ENCODE measurements at places on chromosomes 4 and X.

DNA sequence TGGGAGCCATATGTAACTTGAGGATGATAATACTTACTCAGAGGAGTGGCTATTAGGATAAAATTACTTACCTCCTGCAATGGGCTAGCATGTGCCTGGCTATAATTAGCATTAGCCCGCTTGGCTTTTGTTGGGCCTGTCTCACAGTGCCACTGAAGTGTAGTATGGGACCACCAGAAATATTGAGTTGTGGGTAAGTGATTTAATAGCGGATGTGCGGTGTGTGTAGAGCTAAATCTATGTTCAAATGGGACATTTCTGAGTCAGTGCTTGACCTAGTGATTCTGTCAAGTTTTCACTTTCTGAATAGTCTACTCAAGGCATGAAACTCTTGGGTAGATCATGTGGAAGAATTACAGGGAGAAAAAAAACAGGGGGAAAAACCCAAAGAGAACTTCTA, 3.5 kb upstream of the CLNK start:
- no peak for DNase-seq

GRCh38 chrX:97211070-97211469, 327.4 kb downstream of the RPA4 start:
- no peak for DNase-seq

- DNase-seq: no peak
These were observed 1367.1 kb downstream of the STIM2 start for GRCh38 chr4:28227764-28228163.

GRCh38 chrX:21816136-21816535, 23.3 kb upstream of the MBTPS2 start:
- no peak for DNase-seq

- DNase-seq: no peak
These were observed 1504.5 kb upstream of the PCDH10 start for GRCh38 chr4:131644619-131645018.

- no peak for DNase-seq
These were observed 33.9 kb upstream of the SLC7A11 start for GRCh38 chr4:138275963-138276621.

GRCh38 chr4:142909908-142910307, 63.8 kb upstream of the INPP4B start:
- DNase-seq: no peak

- DNase-seq: no peak
These were observed 1716.3 kb downstream of the C4orf33 start for GRCh38 chr4:130812117-130812765.

GRCh38 chrX:14941301-14941700, 68.1 kb downstream of the MOSPD2 start:
- no peak for DNase-seq

DNA sequence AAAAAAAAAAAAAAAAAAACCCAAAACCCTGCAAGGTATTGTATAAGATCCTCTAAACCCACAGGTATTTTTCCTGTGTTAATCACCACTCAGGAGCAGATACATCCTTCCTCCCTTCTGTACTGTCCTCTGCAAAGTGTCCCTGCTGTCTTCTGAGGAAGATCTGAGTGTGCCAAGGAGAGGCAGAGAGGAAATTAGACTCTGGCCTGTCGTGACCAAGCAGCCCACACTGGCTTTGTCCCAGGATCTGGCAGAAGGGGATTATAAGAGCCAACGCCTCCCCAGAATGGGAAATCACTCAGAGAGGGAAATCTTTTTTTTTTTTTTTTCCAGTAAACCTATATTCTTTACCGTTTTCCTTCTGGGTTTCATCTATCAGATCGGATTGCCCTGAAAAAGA, 39.6 kb downstream of the PTCHD1 start:
- DNase-seq: no peak

DNA sequence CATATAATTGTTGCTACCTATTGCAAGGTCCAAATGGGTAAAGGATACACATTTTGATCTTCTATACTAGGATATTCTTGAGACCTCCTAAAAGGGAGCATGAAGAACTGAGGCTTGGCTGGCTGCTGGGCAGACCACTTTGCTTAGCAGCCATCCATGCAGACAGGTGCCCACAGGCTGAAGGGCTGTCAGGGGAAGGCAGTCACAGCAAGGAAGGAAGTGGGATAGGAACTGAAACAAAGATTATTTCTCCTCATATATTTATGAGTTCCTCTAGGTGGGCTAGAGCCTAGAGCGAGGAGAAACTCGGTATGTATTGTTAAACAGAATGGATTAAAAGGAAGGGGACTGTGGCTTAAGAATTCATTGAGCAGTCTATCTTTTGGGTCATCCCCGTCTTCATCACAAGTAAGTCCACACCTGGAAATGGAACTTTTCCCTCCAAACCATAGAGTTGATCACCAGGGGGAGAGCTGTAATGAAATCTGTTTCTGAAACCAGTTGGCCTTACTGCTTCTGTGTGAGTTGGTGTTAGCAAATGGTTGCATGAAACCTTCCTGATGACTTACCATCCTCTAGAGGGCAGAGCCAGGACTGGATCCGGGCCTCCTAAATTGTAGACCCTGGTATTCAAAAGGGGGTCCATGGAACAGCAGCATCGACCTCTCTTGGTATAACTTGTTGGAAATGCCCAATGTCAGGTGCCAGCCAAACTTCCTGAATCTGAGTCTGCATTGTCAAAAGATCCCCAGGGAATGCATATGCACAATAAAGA, 42.3 kb downstream of the AFF2 start:
- no peak for DNase-seq

Data from stimulated activated CD8-positive, alpha-beta memory T cell treated with anti-CD3 and anti-CD28 coated beads, Interleukin-15, amount 100 ng/mL, for 24 hours (primary cell).